Pons (tissue), 1 donor: ENCODE measurements at places on chromosomes 6 and 20.

DNA sequence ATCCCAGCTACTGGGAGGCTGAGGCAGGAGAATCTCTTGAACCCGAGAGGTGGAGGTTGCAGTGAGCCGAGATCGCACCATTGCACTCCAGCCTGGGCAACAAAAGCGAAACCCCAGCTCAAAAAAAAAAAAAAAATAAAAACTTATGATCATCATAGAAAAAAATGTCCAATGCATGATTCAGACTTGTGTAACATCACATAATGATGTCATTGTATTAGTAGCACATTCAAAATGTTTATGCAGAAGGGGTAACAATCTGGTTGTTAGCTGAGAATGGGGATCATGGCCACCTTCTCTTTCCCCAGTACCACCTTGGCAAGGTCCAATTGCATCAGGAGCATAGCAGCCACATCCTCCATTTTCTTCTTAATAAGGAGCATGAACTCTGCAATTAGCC, 137.6 kb upstream of the MARCKS start:
- DNase-seq, result no peak

DNA sequence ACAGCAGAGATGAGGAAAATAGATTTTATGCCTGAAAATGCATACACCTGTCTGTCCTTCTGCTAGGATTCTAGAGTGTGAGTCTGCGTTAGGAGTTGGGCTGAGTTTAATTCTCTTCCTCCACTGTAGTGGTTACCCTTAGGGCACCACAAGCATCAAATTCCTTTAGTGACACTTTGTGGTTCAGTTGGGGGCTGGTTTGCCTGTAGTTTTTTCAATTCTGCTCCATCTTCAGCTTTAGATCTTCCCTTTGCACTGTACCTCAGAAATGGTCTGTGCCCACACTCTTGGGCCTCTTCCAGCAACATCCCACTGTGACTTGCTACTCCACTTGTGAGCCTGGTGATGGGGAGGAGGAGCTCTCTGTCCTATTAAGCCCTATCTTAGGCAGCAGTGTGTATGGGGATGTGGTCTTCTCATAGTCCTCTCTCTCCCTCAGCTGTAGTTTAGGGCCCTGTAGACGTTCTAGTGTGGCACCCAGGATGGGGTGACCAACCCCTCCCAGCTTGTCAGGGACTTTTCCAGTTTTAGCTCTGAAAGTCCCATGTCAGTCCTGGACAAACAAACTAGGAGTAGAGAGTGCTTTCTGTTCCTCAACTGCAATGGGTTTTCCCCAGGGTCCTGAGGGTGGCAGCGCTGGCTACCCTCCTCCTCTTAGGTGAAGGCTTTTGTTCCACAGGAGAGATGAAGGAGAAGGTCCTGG, 19.7 kb upstream of the OGFRL1 start:
- DNase-seq, result no peak

- DNase-seq, result no peak
Observed at GRCh38 chr20:48342822-48343513, 484.8 kb downstream of the PREX1 start.

- DNase-seq, result no peak
Observed at GRCh38 chr20:39146394-39146793, 184.2 kb downstream of the DHX35 start.
